Epithelial cell of esophagus (primary cell): ENCODE measurements at places on chromosomes 2 and 18.

DNA sequence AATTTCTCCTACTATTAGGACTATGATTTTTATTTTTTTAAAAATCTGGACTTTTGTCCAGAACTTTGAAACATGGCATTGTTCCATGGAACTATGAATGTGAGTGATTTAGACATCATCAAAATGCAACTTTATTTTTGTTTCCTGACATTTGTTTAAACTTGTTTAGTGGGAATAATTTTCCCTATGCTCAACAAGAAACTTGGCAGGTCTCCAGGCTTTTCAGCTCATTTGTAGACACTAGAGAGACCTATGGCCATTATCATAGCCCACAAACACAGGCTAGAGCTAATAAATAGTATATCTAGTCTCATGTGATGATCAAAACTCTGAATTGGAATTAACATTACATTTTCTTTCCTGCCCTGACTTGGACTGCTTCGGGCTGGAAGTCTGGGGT is 145.1 kb upstream of the CELF4 start:
- DNase-seq, result peak; percentile 38

DNA sequence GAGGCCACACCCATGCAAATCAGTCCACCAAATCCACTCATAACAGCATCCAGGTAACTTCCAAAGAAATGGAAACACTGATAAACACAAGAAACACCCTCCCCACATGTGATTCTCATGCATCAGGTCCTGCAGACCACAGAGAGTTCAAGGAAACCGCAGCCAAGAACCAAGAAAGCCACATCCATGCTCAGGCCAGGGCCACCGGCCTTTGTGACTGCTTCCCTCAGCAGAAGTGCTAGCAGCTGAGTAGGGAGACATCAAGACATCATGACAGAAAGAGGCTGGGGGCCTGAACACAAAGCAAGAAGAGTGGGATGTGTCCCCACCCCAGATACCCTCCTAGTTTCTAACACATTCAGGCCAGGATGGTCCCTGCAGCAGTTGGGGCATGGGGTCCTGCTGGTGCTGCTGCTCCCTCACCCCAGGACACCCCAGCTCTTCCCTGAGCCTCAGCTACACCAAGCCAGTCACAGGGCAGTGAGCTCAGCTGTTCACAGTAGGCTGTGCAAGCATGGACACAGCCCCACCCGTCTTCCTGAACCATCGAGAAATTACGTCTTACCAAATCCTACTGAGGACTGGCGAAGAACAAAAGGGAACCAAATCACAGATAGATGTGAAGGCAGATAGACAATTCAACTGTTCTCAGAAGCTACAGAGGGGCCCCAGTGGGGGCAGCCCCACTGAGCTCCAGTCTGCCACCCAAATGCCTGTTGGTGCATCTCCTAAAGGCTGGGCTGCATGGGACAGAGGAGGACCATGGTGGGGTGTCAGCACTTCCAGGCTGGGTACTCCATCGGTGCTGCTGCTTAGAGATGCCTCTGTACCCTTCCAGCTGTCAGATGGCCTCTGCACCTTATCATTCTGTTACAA is 60.9 kb downstream of the HDAC4 start:
- DNase-seq, result no peak

- no peak for DNase-seq
Measured at GRCh38 chr2:242051463-242051862, 181.9 kb downstream of the RTP5 start.

GRCh38 chr18:13006531-13007247 is 15.5 kb downstream of the CEP192 start:
- DNase-seq, result no peak

DNA sequence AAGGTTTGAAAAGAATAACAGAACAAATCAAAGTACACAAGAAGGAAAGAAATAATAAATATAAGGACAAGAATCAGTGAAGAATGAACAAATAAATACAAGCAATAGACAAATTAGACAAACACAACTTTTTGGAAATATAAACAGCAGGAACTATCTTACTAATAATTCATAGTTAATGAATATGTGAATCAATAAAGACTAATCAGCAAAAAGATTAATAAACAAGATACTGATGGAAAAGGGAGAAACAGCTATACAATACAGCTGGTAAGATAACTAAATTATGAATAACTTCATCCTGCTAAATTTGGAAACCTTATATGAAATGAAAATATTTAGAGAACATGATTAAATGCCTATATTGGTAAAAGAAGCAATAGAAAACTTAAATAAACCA is 193.6 kb upstream of the SPRED2 start:
- no peak for DNase-seq

DNA sequence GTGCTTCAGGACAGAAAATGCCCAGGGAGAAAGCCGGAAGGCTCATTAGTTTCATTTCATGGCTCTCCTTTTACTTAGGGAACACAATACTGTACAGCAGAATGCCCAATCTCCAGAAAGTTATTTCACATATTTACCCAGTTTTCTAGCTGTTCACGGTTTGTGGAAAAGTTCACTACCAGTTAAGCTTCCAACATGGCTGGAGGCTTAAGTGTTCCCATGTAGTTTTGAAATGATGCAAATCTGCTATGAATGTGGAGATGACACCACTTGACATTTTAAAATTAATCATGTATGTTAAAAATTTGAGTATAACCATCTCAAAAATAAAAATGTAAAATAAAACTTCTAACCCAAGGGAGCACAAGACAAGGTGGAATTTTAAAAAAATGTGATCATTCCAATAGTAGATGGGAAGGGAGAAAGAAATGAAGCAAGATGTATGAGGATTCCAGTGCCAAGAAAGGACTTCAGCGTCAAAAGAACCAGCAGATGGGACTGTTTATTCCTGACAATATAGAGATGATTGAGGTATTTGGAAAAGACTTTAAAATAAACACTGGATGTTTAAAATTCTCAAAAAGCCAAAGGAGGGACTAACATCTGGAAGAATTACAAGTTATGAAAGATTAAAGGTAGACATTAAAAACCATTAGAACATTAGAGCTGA is 60.9 kb upstream of the OSR1 start:
- no peak for DNase-seq

- peak; percentile 72 for DNase-seq
Measured at GRCh38 chr18:76709659-76710645, 112.4 kb upstream of the ZNF236 start.

DNA sequence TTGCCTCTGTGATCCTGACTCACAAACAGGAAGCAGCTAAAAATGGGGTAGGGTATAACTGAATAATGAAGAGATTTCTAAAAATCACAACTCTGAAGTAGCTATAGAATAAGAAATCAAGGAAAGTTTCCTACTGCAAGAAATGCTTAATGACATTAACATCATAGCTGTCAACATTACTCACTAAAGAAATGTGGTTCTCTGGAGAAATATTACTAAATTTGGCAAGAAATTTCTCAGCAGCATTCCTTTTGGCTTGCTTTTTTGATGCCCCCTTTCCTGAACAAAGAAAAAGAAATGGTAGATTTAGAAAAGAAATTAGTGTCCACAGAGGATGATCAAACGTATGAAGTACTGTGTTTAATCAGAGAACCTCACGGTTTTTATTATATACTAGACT is 9.5 kb downstream of the PRKRA start:
- DNase-seq, result no peak

GRCh38 chr18:67123901-67124300 is 392.6 kb downstream of the DSEL start:
- DNase-seq, result no peak

- no peak for DNase-seq
Measured at GRCh38 chr2:174844295-174844708, 80.0 kb upstream of the CHRNA1 start.

- DNase-seq, result peak; percentile 94
Measured at GRCh38 chr2:219688560-219689445, 61.4 kb downstream of the SLC4A3 start.
